Fibroblast of the conjunctiva (primary cell): ENCODE measurements at places on chromosomes 3 and 15.
A peak's percentile ranks its signal among the peaks of the same experiment; 100 is the strongest.

GRCh38 chr3:81910244-81910852 is 148.9 kb upstream of the GBE1 start:
- DNase-seq: peak; percentile 10

DNA sequence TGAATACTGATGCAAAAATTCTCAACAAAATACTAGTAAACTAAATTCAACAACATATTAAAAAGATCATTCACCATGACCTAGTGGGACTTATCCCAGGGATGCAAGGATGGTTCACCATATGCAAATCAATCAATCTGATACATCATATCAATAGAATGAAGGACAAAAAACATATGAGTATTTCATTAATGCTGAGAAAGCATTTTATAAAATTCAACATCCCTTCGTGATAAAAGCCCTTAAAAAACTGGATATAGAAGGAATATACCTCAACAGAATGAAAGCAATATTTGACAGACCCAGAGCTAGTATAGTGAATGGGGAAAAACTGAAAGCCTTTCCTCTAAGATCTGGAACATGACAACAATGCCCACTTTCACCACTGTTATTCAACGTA is 43.0 kb upstream of the FBN1 start:
- DNase-seq: no peak

GRCh38 chr3:107664614-107665013 is 141.9 kb downstream of the BBX start:
- DNase-seq: no peak

GRCh38 chr3:52428151-52429005 is 16.5 kb downstream of the SEMA3G start:
- DNase-seq: peak; percentile 86

- DNase-seq: no peak
These were observed 26.0 kb downstream of the PPCDC start for GRCh38 chr15:75049392-75049791.

- DNase-seq: no peak
These were observed 35.4 kb downstream of the SMAD6 start for GRCh38 chr15:66737243-66738010.

GRCh38 chr15:40999190-40999589 is 45.9 kb downstream of the CHAC1 start:
- DNase-seq: no peak

DNA sequence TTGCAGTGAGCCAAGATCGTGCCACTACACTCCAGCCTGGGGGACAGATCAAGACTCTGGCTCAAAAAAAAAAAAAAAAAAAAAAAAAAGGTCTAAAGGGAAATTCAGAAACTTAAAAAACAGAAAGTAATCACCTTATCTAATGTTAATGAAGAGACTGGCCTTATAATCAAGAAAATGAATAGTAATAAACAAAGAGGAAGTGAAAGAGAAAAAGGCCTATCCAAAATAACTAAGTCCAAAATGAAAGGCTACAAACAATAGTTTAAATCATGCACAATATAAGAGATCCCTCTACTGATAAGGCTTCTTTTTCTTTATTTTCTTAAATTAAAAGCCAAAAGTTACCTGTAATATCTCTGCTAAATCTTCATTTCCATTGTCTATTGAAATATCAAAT is 37.1 kb upstream of the HDC start:
- no peak for DNase-seq

GRCh38 chr15:80174017-80174746 is 21.4 kb downstream of the FAH start:
- peak; percentile 72 for DNase-seq

DNA sequence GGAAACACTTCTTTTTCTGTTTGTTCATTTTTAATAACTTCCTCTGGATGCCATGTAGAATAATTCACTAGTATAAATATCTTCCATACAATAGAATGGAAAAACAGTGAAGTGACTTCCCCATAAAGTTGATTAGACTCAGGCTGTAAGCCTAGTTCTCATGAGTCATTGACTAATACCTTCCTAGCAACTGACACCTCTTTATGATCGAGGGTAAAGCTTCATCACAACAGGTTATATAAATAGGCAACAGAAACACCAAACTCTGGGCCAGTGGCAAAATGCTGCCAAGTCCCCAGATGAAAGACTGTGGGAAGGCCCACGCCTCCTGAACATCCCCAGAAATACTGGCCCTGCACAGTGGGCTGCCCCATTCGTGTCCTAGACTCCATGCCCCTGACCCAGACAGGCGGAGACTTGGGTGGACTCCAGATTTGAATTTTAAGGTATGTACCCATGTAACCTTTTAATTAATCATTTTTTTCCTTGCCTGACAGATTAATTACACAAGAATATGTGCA is 71.3 kb upstream of the TBC1D23 start:
- no peak for DNase-seq

GRCh38 chr3:39779511-39780230 is 29.7 kb upstream of the MYRIP start:
- DNase-seq: no peak

- DNase-seq: no peak
These were observed 2.6 kb downstream of the HRG start for GRCh38 chr3:186668426-186668825.

DNA sequence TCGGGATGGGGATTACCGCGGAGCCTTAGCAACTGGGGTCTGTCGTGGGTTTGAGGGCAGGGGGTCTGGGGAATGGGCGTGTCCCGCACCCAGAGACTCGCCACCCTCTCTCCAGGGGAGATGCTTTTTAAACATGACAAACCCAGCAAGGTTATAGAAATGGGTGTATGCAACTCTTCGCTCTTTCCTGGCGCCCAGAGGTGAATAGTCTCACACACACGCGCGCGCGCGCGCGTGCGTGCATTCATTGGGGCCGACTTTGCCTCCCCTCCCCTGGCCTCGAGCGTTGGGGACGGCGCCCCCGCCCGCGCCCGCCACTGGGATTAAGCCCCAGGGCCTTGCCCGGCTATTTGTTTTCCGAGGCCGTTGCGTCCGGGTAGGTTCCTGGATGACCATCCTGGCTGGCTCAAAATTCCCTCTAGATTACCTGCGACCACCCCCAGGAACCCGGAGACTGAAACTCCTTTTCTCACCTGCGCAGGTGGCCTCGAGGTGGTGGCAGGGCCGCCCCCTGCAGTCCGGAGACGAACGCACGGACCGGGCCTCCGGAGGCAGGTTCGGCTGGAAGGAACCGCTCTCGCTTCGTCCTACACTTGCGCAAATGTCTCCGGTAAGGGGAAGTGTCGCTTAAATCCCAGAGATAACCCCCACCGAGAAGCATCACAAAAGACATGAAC is 777 bp downstream of the GPR160 start:
- DNase-seq: no peak

DNA sequence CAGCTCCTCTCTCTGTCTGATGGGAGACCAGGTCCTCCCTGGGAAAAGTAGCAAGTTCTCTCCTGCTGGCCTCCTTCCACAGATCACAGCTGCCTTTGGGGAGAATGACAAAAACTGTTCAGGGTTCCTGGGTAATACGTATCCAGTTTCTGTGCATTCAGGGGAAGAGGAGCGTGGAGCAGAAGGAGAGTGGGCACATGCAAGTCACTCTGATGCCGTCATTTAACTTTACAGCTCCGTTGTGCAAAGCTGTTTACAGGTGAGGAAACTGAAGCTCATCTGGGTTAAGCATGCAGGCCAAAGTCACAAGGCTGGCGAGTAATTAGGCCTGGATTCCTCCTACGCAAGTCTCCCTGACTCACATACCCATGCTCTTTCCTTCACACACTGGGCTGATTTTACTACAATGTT is 7.5 kb upstream of the TM4SF1 start:
- peak; percentile 59 for DNase-seq
